Forelimb muscle (tissue), 1 donor: ENCODE measurements at places on chromosomes 2 and 18. TPM values are rescaled to one million over a fixed set of nuclear protein-coding genes. Genes with fewer than 3 reads are reported as not detected.

- no peak for DNase-seq
These were observed 859.2 kb downstream of the CNTNAP5 start for GRCh38 chr2:124884315-124884714.

DNA sequence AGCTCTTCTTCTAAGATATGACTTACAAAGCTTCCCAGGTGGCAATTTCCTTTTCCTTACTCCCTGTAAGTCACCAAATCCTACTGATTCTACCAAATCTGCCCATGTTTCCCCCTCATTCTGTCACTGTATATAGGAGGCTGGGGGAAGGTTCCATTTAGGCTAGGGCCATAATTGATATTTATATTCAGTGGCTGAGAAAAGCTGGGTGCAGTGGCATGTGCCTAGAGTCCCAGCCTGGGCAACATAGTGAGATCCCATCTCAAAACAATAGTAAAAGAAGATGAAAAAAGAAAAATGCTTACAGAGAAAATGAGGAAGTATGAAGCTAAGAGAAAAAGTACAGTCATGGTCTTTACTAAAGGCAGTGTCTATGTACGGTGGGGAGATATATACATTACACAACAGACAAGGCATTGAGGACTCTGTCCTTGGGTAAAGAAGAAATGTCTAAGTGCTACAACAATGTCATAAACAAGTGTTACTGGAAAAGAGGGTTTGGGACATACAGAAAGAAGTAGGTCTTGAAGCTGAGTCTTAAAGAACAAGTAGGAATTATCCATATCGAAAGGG, 4.8 kb downstream of the CWC22 start:
- no peak for DNase-seq

- DNase-seq: no peak
These were observed 22.5 kb upstream of the ACVR1 start for GRCh38 chr2:157898591-157898996.

- DNase-seq: no peak
These were observed 1.7 kb downstream of the MYOM1 start for GRCh38 chr18:3217948-3218647.

DNA sequence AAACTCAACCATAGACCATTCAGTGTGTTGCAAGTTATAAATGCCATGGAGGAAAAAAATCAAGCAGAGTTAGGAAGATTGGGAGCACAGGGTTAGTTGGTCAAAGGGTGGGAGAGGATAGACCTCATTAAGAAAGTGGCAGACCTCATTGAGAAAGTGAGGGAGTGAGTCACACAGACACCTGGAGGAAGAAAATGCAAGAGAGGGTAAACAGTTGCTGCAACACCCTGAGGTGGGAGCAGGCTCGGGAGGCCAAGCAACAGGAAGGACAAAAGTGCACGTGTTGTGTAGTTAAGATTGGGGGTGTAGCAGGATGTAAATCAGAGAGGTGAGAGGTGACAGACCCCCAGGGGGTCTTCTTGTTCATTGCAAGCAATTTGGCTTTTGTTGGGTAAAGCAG, 6.4 kb downstream of the IL1RL1 start:
- no peak for DNase-seq

- DNase-seq: no peak
These were observed 11.2 kb upstream of the SLC8A1 start for GRCh38 chr2:40463112-40463511.

MOCOS gene
- polyA plus RNA-seq: 0.14 TPM

AMER3 gene
- polyA plus RNA-seq: not detected

IGFBP5 gene
- polyA plus RNA-seq: 468 TPM

VSNL1 gene
- 4.9 TPM for polyA plus RNA-seq

SNORC gene
- polyA plus RNA-seq: 1.4 TPM

VWA3B gene
- 1.6 TPM for polyA plus RNA-seq

DNA sequence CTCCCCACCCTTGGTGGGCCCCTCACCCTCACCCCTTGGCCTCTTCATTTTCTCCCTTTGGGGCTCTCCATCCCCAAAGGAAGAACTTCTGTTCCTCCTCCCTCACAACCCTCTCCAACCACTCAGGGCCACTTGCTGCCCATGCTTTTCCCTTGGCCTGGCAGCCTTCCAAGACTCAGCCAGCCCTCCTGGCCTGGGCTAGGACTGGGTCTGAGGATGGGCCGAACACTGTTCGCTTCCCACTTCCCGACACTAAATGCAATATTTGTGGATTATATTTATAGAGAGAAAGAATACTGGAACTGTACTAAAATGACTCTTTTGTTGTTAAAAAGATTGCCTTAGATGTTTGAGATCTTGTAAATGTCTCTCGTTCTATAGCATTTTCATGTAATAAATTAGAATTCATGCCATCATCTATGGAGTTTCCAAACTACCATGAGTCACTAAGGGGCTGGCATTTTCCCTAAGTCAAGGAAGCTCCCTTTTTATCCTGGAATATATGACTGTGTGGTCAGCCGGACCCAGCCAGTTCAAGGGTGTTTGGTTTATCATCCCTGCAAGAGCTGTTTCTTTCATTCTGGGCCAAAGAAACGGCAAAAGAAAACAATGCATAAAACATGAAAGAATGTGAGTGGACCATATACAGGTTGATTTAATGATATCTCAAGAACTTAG, 3.8 kb downstream of the CXCR2 start:
- DNase-seq: no peak

FAM110C gene
- polyA plus RNA-seq: 1.8 TPM
